ENCODE measurements at places on chromosomes 1 and 21.

DNA sequence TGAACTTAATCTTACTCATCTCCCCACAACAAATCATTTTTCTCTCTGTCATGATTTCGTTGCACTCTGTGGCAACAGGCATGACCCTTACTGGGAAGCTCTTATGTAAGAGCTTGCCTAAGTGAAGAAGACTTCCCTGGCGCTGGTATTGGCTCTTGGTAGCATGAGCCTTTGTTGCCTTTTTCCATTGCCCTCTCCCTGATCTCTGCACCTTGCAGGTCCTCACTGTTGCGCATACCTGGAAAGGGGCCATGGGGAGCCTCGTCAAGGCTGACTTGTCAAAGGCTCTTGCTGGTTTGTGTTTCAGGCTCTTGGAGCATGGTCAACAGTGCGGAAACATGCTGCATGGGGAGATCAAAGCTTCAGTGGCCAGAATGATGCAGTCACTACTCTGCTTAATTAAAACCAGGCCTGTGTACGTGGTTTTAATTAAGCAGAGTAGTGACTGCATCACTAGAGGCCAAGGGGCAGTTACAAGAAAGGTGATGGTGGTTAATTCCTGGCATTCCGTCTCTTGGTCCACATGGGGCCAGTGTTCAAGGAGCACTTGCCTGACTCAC, 141.3 kb downstream of the SPATA46 start:
- no peak for DNase-seq

GRCh38 chr1:2313651-2314261, 77.6 kb downstream of the MORN1 start:
- DNase-seq = no peak

DNA sequence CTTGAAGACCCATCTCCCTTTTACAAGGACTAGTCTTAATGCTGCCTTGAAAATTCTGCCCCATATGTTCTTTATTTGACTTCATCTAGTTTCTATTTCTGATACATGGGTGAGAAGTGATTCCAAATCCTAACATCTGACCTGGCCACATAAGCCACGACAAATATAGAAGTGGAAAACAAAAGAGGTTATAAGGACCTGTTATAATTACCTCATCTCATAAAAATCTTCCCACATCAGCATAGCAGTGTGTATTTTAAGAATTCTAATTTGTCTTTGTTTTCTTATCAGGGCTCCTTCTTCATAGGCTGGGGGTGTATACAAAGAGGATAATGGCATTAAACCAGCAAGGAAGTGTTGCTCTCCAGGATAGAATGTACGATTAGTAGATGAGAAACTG, 1007.4 kb downstream of the TTLL7 start:
- DNase-seq = no peak

GRCh38 chr21:21788591-21788990, 790.4 kb downstream of the NCAM2 start:
- no peak for DNase-seq

GRCh38 chr1:101178341-101178687, 58.5 kb upstream of the S1PR1 start:
- no peak for DNase-seq
